Gastrocnemius medialis (tissue), 4 donors: ENCODE measurements at places on chromosomes 11 and 22. TPM values are rescaled to one million over a fixed set of nuclear protein-coding genes. Genes with fewer than 3 reads are reported as not detected.

WBP2NL gene
- 0.59 TPM for total RNA-seq

C22orf31 gene
- not detected for total RNA-seq

DNAJC4 gene
- 30.0 TPM for total RNA-seq

SLC25A18 gene
- total RNA-seq: 9.3 TPM

NCR3LG1 gene
- 0.24 TPM for total RNA-seq

KCNJ1 gene
- total RNA-seq: not detected

TSGA10IP gene
- not detected for total RNA-seq

ATG16L2 gene
- total RNA-seq: 4.3 TPM

PDE3B gene
- total RNA-seq: 1.1 TPM

UBE4A gene
- 73.9 TPM for total RNA-seq

SOX10 gene
- total RNA-seq: 0.62 TPM

FREY1 gene
- total RNA-seq: not detected

ASPHD2 gene
- total RNA-seq: 0.10 TPM

PNPLA5 gene
- total RNA-seq: not detected

ART5 gene
- total RNA-seq: 1.1 TPM

LINC01488 gene
- not detected for total RNA-seq

KCNQ1 gene
- total RNA-seq: 1.00 TPM

APOA4 gene
- not detected for total RNA-seq

RIN1 gene
- total RNA-seq: 9.7 TPM

AIP gene
- 33.0 TPM for total RNA-seq

TTLL8 gene
- total RNA-seq: not detected

TSSK2 gene
- total RNA-seq: 0.19 TPM

FAM181B gene
- total RNA-seq: not detected

LRRC51 gene
- 6.2 TPM for total RNA-seq

B4GALNT4 gene
- total RNA-seq: not detected

LUZP2 gene
- total RNA-seq: not detected

CCT8L2 gene
- not detected for total RNA-seq

LYVE1 gene
- 16.7 TPM for total RNA-seq

RAB36 gene
- 0.35 TPM for total RNA-seq

TREH gene
- total RNA-seq: not detected

MYOD1 gene
- 15.1 TPM for total RNA-seq

MMP1 gene
- not detected for total RNA-seq

HORMAD2 gene
- not detected for total RNA-seq

ARHGEF17 gene
- total RNA-seq: 8.9 TPM

C1QTNF5 gene
- 4.0 TPM for total RNA-seq

UPK2 gene
- total RNA-seq: not detected
